Skeletal muscle tissue (tissue), 5 donors: ENCODE measurements at places on chromosomes 7 and 10. TPM values are rescaled to one million over a fixed set of nuclear protein-coding genes. Genes with fewer than 3 reads are reported as not detected.

The FZD8 gene
- 35.5 TPM for total RNA-seq

The NXPH1 gene
- not detected for total RNA-seq

The EXOSC1 gene
- 27.1 TPM for total RNA-seq

The TMEM26 gene
- 15.7 TPM for total RNA-seq

The DGKI gene
- 1.0 TPM for total RNA-seq

The CPSF4 gene
- 29.2 TPM for total RNA-seq

The EMX2 gene
- total RNA-seq, result 2.1 TPM

The GHRHR gene
- total RNA-seq, result not detected

The BCL7B gene
- 6.8 TPM for total RNA-seq

The RADIL gene
- 1.0 TPM for total RNA-seq

The CLDN4 gene
- not detected for total RNA-seq

The LRMDA gene
- 7.3 TPM for total RNA-seq

The LRIT1 gene
- not detected for total RNA-seq
